CD4-positive, alpha-beta T cell treated with Interleukin-4 for 4 hours (primary cell): ENCODE measurements at places on chromosomes 12 and 14.

DNA sequence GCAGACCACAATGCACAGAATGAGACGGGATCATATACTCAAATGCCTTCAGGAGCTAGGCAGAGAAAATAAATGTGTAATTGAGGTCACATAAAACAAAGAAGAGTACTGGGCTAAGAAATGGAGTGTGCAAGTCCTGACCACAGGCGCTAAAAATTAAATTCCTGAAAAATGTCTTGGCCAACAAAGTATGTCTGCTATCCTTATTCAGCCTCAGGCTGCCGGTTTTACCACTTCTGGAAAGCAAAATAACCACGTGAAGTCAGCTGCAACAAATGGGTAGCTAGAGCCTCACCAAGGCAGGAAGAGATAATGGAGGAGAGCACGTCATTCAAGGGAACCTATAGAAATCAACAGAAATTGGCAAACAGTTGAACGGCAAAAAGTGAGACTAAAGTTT lies 3.1 kb downstream of the PYGL start:
- no peak for DNase-seq

GRCh38 chr12:57044889-57045288 lies 5.0 kb downstream of the MYO1A start:
- no peak for DNase-seq

- no peak for DNase-seq
These were observed 44.1 kb downstream of the SMIM41 start for GRCh38 chr12:52123487-52124186.

DNA sequence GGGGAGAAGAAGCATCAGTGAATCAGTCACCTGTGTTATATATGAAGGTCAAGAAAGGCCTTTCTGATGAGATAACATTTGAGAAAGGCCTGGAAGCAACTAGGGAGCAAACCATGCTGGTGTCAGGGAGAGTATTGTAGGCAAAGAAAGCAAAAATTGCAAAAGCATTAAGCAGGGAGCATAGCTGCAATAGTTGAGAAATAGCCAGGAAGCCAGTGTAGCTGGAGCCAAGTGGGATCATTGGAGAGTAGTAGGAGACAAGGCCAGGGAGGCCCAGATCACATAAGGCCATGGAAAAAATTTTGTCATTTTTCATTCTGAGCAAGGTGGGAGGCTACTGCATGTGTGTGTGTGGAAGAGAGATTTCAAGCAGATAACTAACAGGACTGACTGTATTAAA lies 18.8 kb upstream of the MAGOHB start:
- no peak for DNase-seq

- DNase-seq: no peak
These were observed 8.7 kb downstream of the C14orf180 start for GRCh38 chr14:104588066-104588857.

- no peak for DNase-seq
These were observed 23.0 kb downstream of the LACRT start for GRCh38 chr12:54611715-54612149.

DNA sequence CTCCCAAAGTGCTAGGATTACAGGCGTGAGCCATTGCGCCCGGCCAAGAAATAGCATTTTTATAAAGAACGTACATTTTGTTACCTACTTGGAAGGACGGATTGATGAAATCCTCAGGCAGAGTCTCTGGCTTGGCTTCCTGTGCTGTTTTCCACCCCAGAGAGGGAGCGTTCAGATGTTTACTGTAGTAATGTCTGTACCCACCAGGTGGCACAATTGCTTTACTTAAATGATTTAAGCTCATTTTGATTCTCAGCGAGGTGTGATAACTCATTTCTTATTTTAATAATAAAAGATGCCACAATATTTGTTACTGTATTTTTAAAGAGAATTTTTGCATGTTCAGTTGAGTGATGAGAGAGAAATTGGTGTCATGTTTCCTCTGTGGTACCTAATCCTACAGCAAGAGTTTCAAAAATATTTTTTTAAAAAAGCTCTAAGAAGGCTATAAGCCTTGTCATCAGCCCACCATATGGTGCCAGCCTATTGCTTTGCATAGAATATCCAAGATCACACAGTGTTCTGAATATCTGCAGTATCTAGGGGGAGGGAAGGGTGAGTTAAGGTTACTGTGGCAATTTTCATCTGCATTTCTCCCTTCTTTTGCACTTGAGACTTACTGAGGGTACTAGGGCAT lies 82.6 kb upstream of the TRAF3 start:
- DNase-seq: peak; percentile 70

GRCh38 chr14:41096131-41096530 lies 510.5 kb upstream of the LRFN5 start:
- DNase-seq: no peak

- DNase-seq: no peak
These were observed 28.2 kb downstream of the RPS6KA5 start for GRCh38 chr14:91032248-91032647.

- DNase-seq: no peak
These were observed 103.1 kb downstream of the SEC23A start for GRCh38 chr14:38999949-39000348.

DNA sequence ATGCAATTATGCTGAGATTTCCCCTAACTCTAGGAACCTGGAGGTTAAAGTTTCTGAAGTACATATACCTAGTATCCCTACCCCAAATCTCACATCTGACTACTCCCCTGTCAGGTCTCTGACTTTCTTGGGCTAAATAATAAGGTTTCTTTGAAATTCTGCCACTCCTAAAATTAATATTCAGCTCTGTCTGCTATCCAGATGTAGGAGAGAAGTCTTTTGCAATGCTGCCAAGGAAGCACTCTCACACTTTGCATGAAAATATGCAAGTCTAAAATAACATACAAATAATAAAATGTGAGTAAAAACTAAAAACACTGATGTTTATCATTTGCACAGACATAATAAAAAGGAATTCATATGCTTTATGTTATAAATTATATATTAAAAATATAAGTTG lies 196.9 kb upstream of the LRFN5 start:
- no peak for DNase-seq

DNA sequence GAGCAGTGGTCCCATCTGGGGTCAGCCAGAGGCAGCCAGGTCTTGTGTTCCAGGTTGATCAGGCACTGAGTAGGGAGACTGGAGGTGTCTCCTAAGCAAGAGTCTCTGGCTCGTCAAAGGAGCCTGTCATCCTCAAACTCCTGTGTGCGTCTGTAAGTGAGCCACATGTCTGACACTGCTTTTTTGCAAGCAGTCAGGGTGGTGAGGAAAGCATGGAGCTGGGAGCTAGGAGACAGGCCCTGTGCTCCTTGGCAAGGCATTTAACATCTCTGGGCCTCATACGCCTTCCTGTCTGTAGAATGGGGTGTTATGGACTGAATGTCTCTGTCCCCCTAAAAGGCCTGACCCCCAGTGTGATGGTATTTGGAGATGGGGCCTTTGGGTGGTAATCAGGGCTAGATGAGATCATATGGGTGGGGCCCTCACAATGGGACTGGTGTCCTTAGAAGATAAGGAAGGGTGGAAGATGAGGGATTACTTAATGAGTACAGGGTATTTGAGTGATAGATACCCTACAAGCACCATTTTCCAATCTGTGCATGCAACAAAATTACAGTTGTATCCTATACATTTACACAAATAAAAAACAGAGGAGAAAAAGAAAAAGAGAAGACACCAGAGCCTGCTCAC lies 53.0 kb downstream of the ARL6IP4 start:
- no peak for DNase-seq

DNA sequence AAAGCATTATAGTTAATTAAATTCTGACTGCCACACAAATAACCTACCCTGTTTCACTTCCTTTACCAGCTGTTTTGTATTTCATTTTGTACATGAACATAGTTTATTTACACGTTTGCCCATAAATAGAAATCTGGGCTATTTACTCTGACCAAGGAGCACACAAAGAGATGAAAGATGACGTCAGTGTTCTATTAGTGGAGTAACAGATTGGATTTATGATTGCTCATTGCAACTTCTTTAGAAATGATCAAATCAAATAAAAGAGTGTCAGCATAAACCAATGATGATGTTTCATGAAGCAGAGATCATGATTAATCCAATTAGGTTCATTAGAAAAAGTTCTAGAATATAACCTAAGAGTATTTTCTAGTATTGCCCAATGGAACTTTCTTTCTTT lies 12.0 kb upstream of the RTL1 start:
- no peak for DNase-seq

GRCh38 chr14:90302529-90303303 lies 29.0 kb downstream of the NRDE2 start:
- no peak for DNase-seq

- no peak for DNase-seq
These were observed 50.3 kb downstream of the BAZ1A start for GRCh38 chr14:34824826-34825225.

DNA sequence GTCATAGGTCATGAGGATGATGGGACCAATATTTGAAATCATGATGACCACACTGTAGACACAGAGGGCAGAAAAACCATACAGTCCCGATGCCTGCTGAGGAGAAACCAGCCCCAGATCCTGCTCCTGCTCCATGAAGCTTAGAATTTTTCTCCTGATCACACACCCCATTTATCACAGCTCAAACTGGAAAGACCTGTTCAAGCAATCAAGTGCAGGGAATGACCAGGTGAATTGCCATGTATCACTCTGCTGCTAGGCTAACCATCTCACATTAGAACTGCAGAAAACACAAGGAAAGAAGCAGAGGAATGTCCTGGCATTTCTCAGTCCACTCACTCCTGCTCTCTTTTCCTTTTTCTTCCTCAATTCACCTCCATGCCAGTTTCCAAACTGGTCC lies 18.1 kb downstream of the MANSC1 start:
- DNase-seq: no peak

- DNase-seq: no peak
These were observed 200.3 kb downstream of the DPY19L2 start for GRCh38 chr12:63467951-63468350.
